Astrocyte of the spinal cord (primary cell): ENCODE measurements at places on chromosomes 7 and 10.

GRCh38 chr7:113872981-113873380 is 45.8 kb downstream of the PPP1R3A start:
- no peak for DNase-seq

GRCh38 chr10:74932648-74933047 is 106.2 kb downstream of the KAT6B start:
- DNase-seq, result no peak

- DNase-seq, result no peak
These were observed 299.9 kb downstream of the AUTS2 start for GRCh38 chr7:69898189-69898588.

GRCh38 chr7:152140067-152140466 is 114.6 kb downstream of the GALNT11 start:
- DNase-seq, result no peak

- DNase-seq, result peak; percentile 69
These were observed 30.0 kb upstream of the SLF2 start for GRCh38 chr10:100882671-100883311.

- no peak for DNase-seq
These were observed 50.9 kb upstream of the A1CF start for GRCh38 chr10:50936335-50936734.

DNA sequence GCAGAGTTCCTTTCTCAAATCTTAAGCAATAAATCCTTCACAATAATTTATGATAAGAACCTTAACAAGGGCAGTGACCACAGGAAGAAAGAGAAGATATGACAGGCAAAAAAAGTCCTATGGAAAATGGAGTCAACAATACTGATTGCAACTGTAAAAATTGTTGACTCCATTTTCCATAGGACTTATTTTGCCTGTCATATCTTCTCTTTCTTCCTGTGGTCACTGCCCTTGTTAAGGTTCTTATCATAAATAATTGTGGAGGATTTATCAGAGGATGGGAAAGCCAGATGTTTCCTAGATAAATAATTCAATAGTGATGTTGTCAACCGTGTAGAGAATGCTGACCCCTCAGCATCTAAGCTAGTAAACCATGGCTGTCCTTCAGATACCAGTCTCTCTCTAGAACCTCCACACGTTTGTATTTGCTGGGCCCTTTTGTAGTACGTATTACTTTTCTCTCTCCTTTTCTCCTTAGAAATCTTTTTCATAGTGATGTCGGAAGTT is 172.6 kb upstream of the BET1 start:
- DNase-seq, result no peak

GRCh38 chr10:128050936-128051335 is 75.3 kb downstream of the MKI67 start:
- DNase-seq, result no peak

GRCh38 chr10:128573281-128573845 is 447.1 kb upstream of the MKI67 start:
- no peak for DNase-seq

GRCh38 chr10:76523791-76524351 is 1092.4 kb downstream of the LRMDA start:
- no peak for DNase-seq

GRCh38 chr7:24366876-24367275 is 82.9 kb downstream of the NPY start:
- no peak for DNase-seq

DNA sequence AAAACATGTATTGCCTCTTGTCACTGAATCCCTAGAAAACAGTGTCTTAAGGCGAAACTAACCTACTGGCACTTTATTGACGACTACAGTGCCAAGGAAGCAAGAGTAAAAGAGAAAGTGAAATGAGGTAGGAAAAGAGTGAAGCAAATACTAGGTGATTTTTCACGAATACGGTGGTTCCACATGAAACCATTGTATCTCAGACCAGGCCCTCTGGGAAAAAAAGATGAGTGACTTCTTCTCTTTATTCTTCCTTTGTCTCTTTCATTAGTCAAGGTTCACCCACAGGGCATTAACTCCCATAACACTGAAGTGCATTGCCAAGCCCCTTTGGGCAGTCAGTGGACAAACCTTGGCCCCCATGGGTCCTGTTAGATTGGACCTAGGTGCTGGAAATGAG is 16.2 kb upstream of the MACC1 start:
- DNase-seq, result no peak

DNA sequence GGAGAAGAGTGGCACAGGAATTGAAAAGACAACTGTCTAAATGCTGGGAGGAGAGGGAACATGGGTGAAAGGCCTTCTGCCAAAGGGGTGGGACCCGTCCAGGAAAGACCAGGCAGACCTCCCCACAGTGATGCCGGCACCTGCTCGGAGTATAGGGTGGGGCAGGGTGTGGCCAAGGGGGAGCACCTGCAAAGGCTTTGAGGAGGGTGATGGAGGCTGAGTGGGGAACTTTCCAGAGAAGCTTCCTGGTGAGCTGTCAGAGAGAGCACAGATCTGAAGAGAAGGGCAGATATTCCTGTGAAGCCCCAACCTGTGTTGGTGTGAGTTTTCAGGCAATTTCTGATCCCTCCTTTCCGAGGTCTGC is 263.4 kb upstream of the GRB10 start:
- no peak for DNase-seq

- no peak for DNase-seq
These were observed 4.0 kb downstream of the CCAR1 start for GRCh38 chr10:68725016-68725415.

DNA sequence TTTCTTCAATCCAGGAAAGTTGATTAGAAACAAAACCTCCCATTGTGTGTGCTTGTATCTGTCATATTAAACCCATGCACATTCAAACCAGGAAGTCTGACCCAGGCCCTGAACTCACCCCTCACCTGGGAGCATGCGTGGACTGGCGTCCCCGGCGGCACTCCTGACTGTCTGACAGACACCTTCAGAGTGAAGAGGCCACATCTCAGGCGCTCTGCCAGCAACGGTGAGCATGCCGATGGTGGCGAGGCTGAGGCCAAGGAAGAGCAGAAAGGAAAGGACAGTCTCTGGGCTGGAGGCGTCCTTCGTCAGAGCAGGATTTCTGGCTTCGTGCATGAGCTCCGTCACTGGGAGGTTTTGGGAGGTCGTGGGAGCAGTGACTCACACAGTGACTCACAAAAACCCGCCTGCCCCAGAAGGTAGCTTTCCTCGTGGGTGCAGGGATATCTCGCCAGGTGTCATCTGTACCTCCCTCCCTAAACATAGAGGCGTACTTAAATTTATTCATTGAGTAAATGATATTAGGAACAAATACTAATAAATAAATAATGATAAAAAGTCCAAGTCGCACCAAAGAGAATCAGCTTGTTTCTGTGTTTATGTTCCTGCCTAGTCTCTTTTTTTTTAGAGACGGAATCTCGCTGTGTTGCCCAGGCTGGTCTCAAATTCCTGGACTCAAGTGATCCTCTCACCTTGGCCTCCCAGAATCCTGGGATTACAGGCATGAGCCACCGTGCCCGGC is 13.5 kb downstream of the IQCE start:
- peak; percentile 53 for DNase-seq

DNA sequence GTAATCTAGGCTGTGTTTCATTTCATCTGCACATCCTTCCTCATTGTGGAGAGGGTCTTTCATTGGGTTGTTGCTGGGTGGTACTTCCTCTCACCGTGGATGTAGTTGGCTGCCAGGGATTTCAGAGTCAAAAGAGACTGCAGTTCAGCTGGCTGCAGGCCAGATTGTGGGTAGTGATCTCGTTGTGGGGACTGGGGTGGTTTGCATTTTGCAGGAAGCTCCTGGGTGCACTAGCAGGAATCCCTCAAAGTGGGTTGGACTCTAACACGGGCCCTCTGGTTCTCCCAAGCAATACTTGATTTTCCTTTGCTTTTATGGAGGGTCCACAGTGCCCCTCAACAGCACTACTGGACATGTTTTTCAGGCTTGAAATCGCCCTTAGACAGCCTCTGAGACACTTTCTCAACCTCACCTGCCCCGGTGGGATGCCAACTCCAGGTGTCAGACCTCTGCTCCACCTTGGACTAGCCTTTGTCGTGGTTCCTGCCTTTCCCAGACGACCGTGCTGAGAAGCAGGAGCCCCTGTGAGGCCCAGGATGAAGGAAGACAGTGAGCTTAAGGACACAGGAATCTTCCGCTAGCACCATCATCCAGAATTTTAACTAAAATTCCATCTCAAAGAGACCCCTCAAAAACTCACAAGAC is 23.9 kb upstream of the ZNF273 start:
- no peak for DNase-seq

GRCh38 chr7:88465600-88465999 is 158.9 kb upstream of the STEAP4 start:
- no peak for DNase-seq

GRCh38 chr10:131831561-131831960 is 69.2 kb upstream of the PPP2R2D start:
- DNase-seq, result no peak

DNA sequence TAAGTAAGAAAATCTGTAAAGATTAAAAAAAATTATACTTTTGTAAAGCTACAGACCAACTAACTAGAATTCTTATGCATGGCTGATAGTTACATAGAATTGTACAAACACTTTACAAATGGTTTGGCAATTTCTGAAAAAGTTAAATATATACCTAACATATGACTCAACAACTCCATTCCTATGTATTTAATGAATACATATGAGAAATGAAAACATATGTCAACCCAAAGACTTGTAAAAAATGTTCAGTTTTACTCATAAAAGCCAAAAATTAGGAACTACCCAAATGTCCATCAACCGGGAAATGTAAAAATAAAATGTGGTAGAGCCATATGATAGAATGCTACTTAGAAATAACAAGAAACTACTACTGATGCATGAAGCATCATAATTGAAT is 152.6 kb upstream of the NRG3 start:
- no peak for DNase-seq

DNA sequence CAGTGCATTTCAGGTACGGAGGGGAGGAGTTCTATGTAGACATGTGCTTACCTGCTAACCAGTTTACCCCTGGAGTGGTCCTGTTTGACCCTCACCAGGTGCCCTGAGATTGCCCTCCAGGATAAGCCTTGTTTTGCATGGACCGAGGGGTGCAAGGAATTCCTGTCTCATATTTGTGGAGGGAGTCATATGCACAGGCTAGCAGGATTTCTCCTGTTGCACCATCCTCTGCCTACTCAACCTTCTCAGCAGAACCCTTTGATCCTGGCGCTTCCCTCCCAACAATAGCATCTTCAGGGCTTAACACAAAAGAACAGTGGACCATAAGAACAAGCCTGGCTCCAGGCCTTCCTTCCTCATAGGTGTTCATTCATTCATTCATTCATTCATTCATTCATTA is 7.2 kb downstream of the TRPV6 start:
- DNase-seq, result no peak

DNA sequence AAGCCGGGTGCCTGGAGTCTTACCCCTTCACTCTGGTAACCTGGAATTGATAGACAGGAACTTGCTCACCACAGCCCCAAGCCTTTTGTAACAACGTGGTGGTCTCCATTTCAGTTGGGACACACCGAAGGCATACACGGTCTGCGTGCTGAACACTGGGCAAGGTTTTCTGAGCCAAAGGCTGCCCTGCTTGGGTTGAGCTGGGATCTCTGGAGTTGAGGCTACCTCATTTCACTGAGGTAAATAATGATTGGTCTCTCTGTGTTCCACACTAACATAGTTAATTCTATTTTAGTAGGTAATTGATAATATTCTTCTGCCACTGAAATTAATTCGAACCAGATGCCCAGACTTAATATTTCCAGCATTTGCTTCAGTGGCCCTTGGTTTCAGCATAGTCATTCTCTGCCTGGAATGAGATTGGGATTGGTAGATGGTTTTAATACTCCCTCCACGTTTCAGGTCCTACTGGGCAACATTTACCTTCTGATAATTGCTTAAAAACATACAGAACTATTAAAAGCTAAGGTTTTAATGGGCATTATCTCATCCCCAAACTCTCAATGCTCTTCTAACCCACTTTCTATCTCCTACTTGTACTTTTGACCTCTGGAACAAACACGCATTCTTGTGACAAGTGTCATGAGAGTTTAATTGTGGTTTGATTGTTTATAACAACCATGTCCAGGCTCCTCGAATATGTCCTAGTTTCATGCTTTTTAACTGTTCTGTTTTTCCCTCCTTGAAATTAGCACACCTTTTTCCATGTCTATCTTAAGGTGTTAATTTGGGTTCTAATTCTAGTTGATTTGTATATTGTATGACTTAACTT is 202.3 kb upstream of the KLF6 start:
- DNase-seq, result peak; percentile 38

GRCh38 chr7:75691793-75692543 is 46.8 kb downstream of the HIP1 start:
- DNase-seq, result no peak

DNA sequence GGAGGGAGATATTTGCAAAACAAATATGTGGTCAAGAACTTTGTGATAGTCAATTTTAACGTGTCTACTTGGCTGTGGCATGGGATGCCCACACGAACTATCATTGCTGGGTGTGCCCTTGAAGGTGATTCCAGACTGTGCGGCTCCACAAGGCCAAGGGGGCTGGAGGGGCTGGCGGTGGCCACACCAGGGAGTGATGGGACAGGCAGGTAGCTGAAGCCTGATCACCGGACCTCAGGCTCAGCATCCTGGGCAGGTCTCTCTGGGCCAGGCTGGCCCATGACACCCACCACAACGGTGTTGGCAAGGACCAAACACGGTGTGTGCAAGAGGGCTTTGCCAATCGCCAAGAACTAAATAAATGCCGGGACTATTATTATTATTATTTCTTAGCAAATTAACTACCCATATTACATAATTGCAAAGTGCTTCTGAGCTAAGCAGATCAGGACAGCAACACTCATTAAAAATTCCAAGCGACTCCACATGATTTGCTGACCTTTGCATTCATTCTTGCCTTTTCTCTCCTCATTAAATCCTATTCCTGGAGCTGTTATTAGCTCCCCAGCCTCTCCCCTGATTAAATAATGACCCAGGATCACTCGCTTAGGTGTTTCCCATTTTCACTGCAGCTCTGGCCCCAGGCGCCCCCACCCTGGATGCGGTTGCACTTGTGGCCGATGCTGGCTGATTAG is 35.4 kb upstream of the PPP2R2D start:
- no peak for DNase-seq

DNA sequence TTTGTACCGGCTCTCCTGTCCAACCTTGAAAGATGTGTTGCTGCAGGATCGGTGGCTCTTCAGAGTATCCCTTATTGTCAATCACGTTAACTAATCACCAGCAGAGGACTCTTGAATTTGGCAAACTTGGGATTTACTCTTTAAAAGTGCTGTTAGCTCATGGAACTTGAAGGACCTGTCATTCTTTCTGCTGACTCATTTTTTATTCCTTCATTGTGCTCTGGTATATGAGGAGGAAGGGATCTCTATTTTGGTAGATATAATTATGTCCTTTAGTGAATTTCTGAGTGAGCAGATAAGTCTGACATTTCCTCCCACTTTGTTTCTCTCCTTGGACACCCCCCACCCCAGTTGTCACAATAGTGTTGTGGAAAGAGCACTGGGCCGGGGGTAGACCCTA is 175.1 kb upstream of the HDAC9 start:
- DNase-seq, result no peak
